ENCODE measurements at places on chromosomes 2 and 18.
A peak's percentile ranks its signal among the peaks of the same experiment; 100 is the strongest.

DNA sequence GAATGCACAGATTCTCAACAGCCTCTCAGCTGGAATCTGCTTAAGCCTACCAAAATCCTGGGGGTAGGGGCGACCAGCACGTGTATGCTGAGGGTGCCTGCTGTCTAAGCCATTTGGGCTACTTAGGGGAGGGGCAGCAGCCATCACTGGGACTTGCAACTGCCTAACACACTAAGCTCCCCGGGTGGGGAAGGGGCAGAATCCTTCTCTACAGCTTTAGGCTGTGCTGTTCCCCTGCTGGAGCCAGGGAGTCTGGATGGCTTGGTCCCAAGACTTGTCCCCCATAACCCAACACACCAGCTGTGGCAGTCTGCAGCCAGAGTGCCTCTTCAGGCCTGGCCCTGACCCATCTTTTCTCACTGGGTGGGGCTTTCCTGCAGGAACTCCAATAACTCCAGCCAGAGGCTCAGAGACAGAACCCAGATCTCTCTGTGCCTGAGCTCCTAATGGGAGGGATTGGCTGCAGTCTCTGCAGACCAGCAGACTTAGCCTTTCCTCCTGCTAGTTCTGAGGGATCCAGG is 305.4 kb upstream of the RND3 start:
- DNase-seq: no peak

DNA sequence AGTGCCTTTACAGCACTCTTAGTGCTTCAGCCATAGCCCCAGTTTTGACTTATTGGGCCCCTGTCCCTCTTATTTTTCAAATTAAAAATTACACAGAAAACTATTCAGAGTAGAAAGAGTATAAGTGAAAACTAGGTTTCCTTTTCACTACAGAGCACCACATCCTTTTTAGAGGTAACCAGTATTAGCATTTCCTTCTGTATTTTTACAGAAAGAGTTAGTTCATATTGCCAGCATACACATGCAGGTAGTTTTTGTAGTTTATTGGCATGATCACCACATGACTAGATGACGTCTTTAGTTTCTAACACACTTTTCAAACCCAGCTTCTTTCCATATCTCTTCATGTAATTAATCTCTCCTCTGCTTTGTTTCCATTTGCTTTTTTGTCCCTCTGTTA is 66.4 kb downstream of the UBE2E3 start:
- DNase-seq: no peak

- no peak for DNase-seq
These were observed 113.5 kb upstream of the NEDD4L start for GRCh38 chr18:57930476-57930875.

DNA sequence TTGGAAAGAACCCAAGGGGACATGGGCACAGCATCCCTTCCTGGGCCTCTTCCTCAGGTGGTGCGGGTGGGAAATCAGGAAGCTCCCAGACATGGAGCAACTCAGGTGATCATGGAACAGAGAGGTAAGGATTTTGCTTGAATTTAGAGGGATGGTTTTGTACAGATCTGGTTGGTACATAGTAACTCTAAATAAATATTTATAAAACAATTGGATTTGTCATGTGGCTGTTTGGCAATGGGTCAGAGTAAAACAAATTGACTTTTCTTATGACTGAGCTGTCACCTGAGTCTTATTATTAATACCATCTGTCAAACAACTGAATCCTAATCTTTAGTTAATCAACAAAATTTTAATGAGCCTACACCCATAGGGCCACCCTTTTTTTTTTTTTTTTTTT is 19.4 kb upstream of the TMEM178A start:
- no peak for DNase-seq

GRCh38 chr18:70072678-70073077 is 125.0 kb upstream of the CD226 start:
- no peak for DNase-seq

DNA sequence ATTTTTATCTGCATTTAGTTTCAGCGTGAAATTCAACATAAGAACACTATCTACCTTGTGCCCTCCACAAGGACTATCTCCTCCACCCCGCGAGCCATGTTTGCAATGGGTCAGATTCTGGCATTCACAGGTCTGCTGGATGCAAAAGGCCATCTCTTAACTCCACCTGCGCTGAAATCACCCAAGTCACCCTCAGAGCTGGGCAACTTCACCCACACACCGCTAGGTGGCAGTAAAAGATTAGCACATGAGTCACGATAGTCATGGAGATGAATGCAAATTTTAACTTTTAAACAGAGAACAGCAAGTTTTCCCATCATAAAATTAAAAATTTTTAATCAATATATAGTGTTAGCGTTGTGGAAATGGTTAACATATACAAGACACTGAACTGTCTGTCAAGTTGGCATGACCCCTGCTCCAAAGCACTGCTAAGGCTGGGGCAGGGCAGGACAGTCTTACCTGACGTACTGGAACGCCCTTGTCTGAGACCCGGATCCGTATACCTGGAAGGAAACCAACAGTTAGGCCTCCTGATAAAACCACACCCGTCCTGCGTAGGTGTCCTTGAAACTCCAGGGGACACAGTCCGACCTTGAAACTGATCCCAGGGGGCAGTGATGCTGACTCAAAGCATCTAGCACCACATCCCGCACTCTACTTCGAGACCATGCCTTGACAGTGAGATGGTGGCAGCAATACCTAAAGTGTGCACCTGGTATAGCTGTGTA is 89.6 kb downstream of the UXS1 start:
- DNase-seq: peak; percentile 81

GRCh38 chr2:3040496-3041140 is 337.0 kb downstream of the EIPR1 start:
- DNase-seq: no peak

- no peak for DNase-seq
These were observed 1.3 kb upstream of the CHRNA1 start for GRCh38 chr2:174765576-174765975.

- no peak for DNase-seq
These were observed 25.1 kb downstream of the EHD3 start for GRCh38 chr2:31259075-31259474.

- peak; percentile 15 for DNase-seq
These were observed 92.4 kb downstream of the SOCS6 start for GRCh38 chr18:70380915-70381896.

DNA sequence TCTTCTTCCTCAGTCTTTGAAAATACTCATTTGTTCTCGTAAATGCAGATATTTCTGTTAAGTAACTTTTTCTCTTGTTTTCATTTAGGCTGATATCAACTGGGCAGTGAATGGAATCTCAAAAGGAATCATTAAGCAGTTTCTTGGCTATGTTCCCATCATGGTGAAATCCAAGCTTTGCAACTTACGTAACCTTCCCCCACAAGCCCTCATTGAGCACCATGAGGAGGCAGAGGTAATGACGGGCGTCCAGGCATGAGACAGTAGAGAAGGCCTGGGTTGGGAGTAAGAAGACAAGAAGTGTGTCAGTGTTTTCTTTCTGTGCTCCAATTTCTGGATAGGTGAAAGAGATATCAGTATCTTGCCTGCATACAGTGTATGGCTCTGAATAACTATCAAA is 5.1 kb downstream of the POLR1B start:
- no peak for DNase-seq

GRCh38 chr18:55582325-55582724 is 5.7 kb downstream of the TCF4 start:
- no peak for DNase-seq

GRCh38 chr2:191713837-191714236 is 35.9 kb downstream of the NABP1 start:
- DNase-seq: no peak

- peak; percentile 71 for DNase-seq
These were observed 6.1 kb downstream of the AFF3 start for GRCh38 chr2:100136310-100136709.

DNA sequence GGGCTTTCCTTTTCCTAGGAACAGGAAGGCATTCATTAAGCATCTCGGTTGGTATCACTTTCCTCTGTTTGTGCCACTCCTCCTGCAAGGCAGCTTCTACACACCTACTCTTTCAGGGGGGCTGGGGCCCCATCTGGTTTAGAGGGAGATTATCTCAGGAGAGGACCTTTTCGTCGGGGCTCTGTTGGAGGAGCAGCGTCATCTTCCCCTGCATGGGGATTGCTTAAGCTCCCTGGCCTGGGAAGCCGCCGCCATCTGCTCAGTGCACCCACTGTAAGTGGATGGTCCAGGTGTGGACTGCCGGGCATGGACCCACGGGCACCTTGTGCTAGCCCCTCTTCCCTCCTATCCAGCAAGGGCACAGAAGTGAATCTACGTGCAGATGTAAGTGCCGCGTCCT is 355.3 kb upstream of the SMIM21 start:
- DNase-seq: no peak

- DNase-seq: no peak
These were observed 16.2 kb upstream of the BBS5 start for GRCh38 chr2:169462896-169463695.

DNA sequence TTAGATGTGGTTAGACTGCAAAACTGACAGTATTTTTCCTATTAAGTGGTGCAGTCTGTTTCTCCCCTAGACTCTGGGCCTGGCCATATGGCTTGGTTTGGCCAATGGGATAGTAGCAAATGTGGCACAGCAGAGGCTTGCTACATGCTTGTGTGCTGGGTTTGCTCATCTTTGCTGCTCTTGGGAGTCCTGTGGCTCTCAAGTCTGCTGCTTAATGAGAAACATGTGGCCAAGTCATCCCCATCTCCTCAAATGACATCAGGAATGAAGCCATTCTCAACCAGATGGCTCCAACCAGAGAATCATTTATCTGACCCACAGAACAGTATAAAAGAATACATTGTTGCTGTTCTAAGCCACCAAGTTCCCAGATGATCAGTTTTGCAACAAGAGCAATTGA is 57.1 kb upstream of the PAX3 start:
- no peak for DNase-seq

DNA sequence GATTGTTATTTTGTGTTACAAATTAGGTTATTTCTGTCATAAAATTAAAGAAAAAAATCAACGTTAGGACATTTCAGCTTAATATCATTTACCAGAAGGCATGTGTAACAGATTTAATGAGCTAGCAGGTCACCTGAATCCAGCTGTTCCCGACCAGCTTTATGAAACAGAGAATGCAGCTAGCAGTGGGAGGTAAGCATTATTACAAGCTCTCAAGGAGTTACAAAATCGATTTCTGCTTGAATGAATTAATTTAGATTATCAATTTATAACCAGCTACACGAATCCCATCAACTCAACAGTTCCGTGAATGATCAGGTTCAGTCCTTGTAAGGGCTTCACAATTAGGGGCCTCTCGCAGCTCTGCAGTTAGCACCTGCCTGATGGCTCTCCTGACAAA is 211.9 kb downstream of the PTGR3 start:
- no peak for DNase-seq

DNA sequence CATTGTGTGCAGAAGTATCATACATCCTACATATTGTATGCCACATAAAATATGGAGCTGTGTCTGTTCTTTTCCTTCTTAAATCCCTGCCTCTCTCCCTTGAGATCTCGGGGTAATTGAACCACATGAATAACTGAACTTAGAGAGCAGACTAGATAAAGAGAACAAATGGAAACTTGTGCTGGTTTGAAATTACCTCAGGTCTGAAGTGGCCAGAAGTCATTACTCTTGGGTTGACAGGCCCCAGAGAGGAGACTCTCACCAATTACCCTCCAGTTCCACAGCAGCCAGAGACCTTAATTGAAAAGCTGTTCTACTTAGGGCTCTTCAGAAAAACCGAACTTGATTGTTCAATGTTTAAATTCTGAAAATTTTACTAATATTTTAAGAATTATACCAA is 5.0 kb upstream of the ADAM17 start:
- DNase-seq: no peak

DNA sequence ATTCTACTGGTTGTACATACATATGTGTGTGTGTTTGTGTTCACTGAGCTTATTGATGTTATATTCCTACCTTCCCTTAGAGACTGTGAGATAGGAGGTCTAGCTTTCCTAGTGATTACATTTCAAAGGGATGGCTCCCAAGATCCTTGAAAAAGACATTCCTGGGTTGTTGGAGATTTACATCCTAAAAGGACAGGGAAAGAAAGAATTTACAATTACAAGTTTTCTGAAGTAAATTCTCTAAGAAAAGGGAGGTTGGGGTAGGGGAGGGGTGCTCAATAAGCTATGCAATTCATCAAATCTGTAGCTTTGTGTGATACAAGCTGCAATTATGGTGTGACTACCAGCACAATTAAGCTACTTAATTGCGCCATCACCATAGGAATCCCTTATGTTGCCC is 284.3 kb downstream of the NUP35 start:
- no peak for DNase-seq

GRCh38 chr2:168912466-168912865 is 11.4 kb downstream of the G6PC2 start:
- DNase-seq: no peak

GRCh38 chr2:34723683-34724082 is 1124.6 kb upstream of the FAM98A start:
- no peak for DNase-seq

- no peak for DNase-seq
These were observed 4.8 kb downstream of the SOX11 start for GRCh38 chr2:5696945-5697521.

GRCh38 chr18:79496978-79497637 is 101.4 kb downstream of the NFATC1 start:
- no peak for DNase-seq

GRCh38 chr2:219469186-219469724 is 29.4 kb upstream of the GMPPA start:
- DNase-seq: no peak

DNA sequence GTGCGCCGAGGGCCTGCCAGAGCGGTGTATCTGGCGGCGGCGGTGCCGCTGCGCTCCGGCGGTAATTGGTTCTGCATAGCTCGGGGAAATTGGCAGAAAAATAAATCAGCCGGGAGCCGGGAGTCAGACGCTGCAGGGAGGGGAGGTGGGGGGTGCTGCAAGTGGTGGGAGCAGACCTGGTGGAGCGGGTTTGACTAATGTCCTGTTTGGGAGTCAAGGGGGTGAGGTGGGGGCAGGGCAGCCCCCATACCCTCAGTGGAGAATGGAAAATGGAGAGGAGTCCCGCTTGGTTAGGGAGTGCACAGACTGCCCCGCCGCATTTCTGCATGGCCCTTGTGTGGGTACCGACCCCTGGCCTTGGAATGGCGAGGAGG is 107.3 kb downstream of the DYSF start:
- DNase-seq: no peak

- DNase-seq: no peak
These were observed 33.0 kb downstream of the WDPCP start for GRCh38 chr2:63555299-63555698.

- no peak for DNase-seq
These were observed 301.1 kb downstream of the PIK3C3 start for GRCh38 chr18:42255908-42256765.

GRCh38 chr18:45119876-45120275 is 439.2 kb downstream of the SETBP1 start:
- DNase-seq: no peak

GRCh38 chr2:102266204-102266603 is 45.2 kb upstream of the IL1RL1 start:
- no peak for DNase-seq
